Smooth muscle cell of the umbilical artery (primary cell): ENCODE measurements at places on chromosomes 16 and 17. TPM values are rescaled to one million over a fixed set of nuclear protein-coding genes. Genes with fewer than 3 reads are reported as not detected.

Gene CD79B
- not detected in 2 replicates for total RNA-seq

Gene NEUROD2
- total RNA-seq, result not detected in 2 replicates

Gene MYBBP1A
- total RNA-seq, result 50.8 and 86.9 TPM in 2 replicates

Gene TSPAN10
- total RNA-seq, result 2.1 and 3.6 TPM in 2 replicates

Gene RCVRN
- not detected in 2 replicates for total RNA-seq

Gene NRN1L
- total RNA-seq, result not detected in 2 replicates

Gene TP53TG3C
- total RNA-seq, result not detected in 2 replicates

Gene PYY
- 0.09 TPM in 1 of 2 replicates, not detected in the other for total RNA-seq

Gene SCNN1G
- total RNA-seq, result not detected in 2 replicates

Gene TMEM100
- 0.23 TPM in 1 of 2 replicates, not detected in the other for total RNA-seq

Gene TAC4
- not detected in 2 replicates for total RNA-seq

Gene DNAAF8
- total RNA-seq, result 0.83 and 1.2 TPM in 2 replicates

Gene CCL11
- total RNA-seq, result not detected in 2 replicates

Gene NPIPA7
- 0.89 and 1.2 TPM in 2 replicates for total RNA-seq

Gene CHTF18
- total RNA-seq, result 5.3 and 15.8 TPM in 2 replicates
